GM06990 (cell line): ENCODE measurements at places on chromosomes 3 and 15.

DNA sequence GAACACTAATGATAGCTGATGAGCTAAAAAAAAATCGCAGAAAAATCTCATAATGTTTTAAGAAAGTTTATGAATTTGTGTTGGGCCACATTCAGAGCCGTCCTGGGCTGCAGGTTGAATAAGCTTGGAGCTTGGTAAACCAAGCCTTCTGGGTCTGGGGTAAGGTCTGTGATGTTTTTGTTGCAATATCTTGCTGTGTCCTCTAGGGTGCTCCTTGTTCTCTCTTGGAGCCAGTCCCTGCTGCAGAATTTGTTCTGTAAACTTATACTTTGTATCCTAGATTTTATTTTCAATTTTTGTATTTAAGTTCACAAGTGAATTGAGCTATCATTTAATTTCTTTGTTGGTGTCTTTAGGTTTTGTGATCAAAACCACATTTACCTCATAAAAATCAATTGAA lies 143.7 kb downstream of the NR1D2 start:
- DNase-seq = no peak

GRCh38 chr3:161401389-161401788 lies 30.1 kb upstream of the SPTSSB start:
- no peak for DNase-seq

GRCh38 chr15:74616996-74617395 lies 1.4 kb downstream of the CLK3 start:
- DNase-seq = no peak

GRCh38 chr3:12004741-12005513 lies 739 bp downstream of the SYN2 start:
- peak; percentile 2 for DNase-seq

DNA sequence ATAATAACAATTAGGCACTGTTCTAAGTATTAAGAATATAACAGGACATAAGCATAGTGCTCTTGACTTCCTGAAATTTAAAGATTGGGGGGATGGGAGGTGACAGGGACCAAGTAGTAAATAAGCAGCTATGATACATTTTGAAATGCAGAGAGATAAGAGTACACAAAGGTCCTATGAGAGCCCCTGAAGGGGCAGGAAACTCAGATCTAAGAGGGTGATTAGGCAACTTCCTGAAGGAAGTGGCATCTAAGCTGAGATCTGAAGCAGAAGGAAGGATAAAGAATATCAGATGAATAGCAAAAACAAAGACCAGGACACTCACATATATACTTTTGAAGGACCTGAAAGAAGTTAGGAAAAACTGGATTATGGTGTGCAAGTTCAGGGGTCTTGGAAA lies 415.2 kb upstream of the FRG2C start:
- no peak for DNase-seq
